Caudate nucleus (tissue), 63 donors: ENCODE measurements at places on chromosomes 11 and 22.

DNA sequence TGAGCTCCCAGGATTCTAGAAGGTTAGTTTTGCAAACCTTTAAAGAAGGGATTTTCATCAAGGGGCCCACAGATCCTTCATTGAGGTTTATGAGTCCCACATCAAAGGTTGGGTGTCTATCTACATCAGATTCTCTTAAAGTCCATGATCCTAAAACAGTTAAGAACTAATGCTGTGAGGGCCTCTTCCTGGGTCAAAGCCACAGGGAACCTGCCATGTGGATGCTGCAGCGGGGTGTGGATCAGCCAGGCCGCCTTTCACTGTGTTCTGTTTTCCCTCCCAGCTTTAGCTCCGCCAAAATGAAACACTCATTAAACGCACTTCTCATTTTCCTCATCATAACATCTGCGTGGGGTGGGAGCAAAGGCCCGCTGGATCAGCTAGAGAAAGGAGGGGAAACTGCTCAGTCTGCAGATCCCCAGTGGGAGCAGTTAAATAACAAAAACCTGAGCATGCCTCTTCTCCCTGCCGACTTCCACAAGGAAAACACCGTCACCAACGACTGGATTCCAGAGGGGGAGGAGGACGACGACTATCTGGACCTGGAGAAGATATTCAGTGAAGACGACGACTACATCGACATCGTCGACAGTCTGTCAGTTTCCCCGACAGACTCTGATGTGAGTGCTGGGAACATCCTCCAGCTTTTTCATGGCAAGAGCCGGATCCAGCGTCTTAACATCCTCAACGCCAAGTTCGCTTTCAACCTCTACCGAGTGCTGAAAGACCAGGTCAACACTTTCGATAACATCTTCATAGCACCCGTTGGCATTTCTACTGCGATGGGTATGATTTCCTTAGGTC, 5.3 kb downstream of the SERPIND1 start:
- no peak for DNase-seq

- DNase-seq: no peak
Observed at GRCh38 chr22:20061481-20061861, 18.6 kb upstream of the DGCR8 start.

DNA sequence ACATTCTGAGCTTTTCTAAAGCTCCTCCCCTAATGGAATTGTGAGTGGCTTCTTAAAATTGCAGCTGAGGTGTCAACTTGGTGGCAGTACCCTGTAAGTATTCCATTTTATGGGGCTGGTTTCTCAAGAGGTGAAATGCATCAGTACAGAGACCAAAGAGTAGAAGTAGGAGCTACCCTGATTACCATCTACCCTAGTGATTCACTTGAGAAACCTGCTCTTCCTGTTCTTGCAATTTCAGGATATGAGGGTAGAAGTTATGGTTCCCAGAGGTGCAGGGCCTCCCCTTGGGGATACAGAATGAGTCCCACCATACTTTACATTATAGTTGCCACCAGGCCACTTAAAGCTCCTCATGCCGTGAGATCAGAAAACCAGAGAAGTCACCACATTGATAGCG, 944.6 kb downstream of the OPCML start:
- no peak for DNase-seq

DNA sequence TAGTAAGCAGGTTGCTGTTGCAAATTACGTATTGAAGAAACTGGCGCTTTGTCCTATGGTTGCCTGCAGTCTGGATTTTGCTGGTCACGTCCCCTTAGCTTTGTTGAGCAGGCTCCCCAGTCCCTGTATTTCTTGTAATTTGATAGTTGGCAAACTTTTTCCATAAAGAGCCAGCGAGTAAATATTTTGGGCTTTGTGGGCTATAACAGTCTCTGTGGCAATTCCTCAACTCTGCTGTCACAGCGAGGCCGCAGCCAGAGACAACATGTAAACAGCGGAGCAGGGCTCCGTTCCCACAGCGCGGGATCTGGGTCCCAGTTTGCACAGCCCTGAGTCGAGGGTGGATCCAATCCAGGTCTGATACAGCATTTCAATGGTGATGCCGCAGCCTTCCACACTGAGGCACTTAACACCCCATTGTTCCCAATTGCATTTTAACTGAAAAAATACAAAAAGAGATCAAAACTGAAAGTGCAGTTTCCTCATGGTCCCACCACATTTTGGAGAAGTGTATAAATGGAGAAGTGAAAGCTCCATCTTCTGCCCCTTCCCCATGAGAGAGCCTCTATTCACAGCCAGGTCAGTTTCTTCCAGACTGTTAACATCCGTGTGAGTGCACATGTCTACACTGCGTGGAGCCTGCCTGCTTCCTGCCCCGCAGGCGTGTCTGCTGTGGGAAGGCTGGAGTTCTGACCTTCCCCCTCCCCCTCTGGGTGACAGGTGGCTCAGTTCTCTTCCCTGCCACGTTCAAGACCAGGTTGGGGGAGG, 89.1 kb downstream of the RPS6KA4 start:
- DNase-seq: peak; percentile 25

DNA sequence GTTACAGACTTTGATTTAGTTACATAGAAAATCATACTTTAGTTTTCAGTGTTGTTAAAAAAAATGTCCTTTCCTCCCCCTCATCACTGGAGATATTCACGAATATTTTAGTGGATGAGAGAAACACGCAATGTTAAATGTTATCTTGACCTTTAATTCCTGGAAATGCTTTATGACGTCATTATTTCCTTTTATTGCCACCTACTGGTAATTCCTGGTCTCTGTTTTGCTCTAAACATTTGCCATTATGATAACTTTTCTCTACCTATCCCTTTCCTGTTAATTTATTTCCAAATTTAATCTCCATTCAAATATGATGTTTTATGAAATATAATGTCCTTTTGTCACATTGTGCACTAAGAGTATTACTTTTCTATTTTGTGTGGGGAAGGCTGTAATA, 770.6 kb downstream of the FAM181B start:
- no peak for DNase-seq

GRCh38 chr22:42306010-42306409, 35.6 kb upstream of the TCF20 start:
- no peak for DNase-seq

DNA sequence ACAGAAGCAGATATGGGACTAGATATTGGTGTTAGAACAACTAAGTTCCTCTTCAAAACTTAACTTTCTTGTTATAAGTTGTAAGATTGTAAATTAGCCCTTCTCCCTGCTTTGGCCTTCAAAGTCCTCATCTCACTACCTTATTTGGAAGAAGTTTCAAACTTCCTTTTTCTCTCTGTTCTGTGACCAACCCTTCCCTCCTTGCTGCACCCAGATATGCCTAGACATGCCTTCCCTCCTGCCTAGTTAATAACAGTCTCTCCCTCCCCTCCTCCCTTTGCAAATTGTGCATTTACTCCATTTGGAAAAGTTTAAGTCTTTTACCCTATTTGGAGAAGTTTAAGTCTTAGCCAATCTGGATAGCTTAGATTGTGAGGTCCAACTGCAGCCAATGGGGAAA, 4.9 kb downstream of the OR52K2 start:
- no peak for DNase-seq

DNA sequence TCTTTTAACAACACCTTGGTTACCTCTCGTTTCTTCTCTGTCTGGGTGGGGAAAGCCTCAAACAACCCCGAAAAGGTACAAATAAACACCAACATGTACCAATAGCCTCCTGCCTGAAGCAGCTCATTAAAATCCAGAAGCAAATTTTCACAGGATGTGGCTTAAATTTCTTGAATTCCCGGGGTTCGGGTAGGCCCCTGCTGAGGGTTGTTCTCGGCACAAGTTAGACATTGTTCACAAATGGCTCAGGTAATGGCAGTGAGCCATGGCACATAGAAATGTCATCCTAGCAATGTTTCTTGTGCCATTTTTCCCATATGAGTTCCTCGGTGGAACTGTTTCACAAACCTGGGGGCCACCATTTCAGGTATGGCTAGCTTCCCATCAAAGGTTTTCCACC, 19.7 kb upstream of the GLYATL1 start:
- no peak for DNase-seq

DNA sequence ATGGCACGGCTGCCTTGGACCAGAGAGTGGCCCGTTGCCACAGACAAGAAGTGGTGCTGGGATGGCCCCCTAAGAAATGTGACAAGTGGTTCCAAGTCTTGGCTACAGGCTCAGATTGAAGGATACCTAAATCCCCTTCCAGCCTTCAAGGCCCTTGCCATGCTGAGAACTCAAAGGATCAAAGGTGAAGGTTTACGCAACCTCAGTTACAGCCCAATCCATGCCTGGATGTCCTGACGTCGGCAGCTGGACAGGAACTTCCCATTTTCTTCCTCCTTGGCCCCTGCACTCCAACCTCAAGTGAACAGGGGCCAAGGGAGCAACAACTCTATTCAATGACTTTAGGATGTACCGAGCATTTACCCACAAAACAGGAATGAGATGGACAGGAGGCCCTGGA, 95.4 kb downstream of the DHCR7 start:
- DNase-seq: no peak

- no peak for DNase-seq
Observed at GRCh38 chr11:15985127-15985859, 371.1 kb downstream of the SOX6 start.

GRCh38 chr22:46039535-46039934, 62.6 kb upstream of the WNT7B start:
- DNase-seq: no peak

DNA sequence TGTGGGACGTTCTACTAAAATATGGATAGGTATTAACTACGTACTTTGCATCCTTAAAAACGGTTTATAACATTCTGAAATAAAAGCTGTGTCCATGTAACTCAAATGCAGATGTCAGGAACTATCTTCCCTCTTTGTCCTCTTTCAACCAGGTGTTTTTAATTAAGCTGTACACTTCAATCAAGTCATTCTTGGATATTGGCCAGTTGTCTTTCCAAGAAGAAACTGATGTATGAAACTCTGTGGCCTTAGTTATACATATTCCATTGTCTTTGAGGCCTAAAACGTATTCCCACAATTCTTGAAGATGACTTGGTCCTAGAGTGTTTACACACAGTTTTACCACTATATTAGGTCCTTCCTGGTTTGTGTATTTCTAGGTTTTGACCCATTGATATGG, 249.0 kb upstream of the CNTN5 start:
- DNase-seq: no peak

DNA sequence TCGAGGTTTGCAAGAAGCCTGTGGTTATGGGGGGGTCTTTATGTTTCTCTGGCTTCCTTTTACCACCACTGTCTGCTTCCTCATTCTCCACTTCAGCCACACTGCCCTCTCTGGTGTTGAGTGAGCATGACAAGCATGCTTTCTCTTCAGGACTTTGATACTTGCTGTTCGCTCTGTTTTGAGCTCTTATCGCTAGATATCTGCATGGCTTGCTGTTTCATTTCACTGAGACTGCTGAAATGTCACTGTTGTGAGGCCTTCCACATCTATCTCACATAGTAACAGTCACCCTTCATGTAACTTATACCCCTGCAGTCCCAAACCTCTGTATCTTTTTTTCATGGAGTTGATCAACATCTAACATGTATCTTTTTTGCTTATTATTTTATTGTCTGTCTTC, 59.8 kb downstream of the TMEM135 start:
- DNase-seq: no peak

DNA sequence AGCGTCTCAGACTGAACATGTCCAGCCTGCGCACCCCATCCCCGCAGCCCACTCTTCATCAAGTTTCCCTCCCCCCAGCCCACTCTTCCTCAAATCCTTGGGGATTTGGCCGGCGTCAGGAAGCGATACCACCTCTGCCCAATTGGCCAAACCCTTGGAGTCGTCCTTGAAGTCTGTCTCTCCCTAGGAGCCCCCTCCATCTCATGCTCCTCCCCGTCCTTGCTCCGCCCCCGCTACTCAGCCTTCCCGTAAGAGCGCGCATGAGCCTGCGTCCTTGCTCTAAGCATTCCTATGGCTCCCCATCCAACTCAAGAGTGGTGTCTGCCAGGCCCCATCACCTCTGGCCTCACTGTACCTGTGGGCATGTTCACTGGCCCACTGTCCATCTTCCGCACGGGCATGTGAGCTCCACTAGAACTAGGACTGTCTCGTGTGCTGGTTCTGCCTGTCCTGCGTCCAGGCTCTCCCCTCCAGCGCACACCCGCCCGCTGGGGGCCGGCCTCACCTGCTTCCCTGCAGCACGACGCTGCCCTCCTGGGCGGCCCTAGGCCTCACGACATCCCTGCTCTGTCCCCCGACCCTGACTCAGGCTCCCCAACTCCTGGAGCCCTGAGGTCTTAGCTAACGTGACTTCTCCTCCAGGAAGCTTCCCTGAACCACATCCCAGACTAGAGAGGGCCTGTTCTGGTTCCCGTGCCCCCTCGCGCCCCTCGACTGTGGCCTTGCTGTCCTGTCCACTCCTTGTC, 30.5 kb upstream of the TTLL12 start:
- DNase-seq: no peak

DNA sequence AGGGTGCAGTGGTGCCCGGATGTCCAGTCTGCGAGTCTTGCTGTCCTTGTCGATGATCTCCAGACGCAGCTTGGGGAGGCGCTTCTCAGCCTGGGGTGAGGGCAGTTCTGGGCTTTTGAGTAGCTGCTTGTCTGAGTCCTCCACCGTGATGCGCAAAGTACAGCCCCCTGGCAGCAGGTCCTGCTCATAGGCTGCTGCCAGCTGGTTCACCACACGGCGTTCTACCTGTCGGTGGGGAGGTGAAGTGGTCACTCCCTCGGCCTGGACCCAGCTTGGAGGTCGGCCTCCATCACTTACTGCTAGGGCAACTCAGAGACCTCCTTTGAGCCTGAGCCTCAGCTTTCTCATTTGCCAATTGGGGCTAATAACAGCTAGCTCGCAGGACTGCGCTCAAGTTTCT, 49.4 kb upstream of the PHOX2A start:
- no peak for DNase-seq

- DNase-seq: no peak
Observed at GRCh38 chr22:45656577-45656976, 15.1 kb upstream of the ATXN10 start.

GRCh38 chr11:726278-727220, 20.5 kb downstream of the EPS8L2 start:
- no peak for DNase-seq

- no peak for DNase-seq
Observed at GRCh38 chr11:95700471-95700817, 89.1 kb downstream of the FAM76B start.

DNA sequence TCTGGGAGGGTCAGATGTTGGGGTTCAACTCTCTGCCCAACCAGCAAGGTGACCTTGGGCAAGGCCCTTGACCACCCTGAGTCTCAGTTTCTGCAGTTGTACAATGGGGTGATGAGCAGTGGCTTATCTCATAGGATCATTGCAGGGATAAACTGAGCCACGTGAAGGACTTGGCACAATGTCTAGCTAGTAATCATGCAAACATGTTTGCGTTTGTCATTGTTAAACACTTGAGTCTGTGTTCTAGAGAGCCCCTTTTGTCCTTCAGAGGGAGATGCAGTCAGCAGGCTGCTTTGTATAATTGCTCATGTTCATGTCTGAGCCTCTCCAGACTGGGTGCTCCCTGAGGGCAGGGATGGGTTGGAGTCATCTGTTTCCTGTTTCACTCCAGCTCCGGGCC, 15.8 kb downstream of the CD82 start:
- no peak for DNase-seq
